Tibial nerve (tissue), 4 donors: ENCODE measurements at places on chromosomes 16 and 17.

GRCh38 chr17:601244-601925, 113.3 kb downstream of the VPS53 start:
- DNase-seq, result no peak

GRCh38 chr16:626787-627453, 3.9 kb upstream of the WFIKKN1 start:
- no peak for DNase-seq

- no peak for DNase-seq
Observed at GRCh38 chr17:16447676-16448075, 32.3 kb downstream of the TRPV2 start.

DNA sequence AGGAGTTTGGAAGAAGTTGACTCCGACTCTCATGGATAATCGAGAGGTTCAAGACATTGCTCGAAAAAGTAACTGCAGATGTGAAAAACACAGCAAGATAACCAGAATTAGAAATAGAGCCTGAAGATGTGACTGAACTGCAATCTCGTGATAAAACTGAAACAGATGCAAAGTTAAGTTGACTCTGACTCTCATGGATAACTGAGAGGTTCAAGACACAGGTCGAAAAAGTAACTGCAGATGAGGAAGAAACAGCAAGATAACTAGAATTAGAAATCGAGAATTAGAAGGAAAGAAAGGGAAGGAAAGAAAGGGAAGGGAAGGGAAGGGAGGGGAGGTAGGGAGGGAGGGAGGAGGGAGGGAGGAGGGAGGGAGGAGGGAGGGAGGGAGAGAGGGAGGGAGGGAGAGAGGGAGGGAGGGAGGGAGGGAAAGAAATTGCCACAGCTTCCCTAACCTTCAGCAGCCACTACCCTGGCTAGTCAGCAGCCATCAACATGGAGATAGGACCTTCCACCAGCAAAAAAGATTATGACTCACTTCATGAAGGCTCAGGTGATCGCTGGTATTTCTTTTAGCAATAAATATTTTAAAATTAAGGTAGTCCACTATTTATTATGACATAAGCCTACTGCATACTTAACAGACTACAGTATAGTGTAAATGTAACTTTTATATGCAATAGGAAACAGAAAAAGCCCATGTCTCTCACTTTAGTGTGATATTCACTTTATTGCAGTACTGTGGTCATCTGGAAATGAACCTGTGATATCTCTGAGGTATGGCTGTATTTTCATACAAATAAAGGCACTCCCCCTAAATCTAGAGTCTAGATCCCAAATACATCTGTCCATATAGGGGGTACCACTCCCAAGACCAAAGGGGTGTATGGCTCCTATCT, 68.3 kb downstream of the KANSL1 start:
- no peak for DNase-seq

DNA sequence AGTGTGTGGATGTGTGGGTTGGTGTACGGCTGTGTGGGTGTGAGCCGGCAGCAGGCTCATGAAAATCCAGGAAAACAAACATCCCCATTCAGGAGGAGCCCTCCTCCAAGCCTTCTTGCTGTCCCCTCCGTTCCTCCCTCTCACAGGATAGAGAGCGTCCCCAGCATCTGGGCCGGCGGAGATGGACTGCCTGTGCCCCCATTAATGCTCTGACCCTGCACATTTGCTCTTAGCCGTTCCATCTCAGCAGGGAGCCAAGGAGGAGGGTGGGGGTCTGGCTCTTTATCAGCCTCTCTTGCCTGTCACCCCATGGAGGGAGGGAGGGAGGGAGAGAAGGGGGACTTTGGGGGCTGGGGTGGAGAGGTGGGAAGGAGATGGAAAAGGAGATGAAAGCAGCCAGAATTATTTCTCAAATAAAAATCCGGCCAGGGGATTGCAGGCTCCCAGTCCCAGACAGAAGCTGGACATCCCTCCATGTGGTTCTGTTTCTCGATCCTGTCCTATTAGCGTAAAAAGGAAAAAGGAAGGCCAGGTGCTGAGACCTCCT, 240.0 kb upstream of the ZFHX3 start:
- DNase-seq, result no peak

DNA sequence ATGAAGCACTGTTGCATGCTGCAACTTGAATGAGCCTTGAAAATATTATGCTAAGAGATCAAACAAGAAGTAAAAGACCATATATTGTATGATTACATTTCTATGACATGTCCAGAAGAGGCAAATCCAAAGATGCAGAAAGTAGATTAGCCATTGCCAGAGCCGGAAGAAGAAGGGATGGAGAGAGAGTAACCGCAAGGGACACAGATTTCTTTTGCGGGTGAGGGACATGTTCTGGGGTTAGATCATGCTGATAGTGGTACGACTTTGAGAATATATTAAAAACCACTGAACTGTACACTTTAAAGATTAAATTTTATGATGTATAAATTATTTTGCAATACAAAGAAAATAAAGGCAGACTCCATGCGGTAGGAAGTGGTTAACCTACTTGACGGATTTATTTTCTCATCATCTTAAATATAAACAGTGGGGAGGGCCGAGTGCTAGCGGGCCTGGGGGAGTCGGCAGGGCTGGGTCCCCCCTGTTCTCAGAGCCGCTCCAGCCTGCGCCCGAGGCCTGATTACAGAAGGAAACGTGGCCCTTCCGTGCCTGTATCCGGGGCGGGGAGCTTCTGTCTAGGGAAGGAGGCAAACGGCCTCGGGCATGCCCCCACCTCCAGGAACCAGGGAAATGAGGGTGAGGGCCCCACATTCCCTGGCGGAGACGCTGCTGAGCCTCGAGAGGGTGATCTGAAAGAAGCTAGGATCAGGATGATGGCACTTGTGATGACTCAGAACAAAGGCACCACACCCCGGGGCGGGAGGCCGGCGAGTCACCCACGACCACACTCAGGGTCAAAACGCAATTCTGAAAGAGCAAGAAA, 48.0 kb downstream of the SHCBP1 start:
- no peak for DNase-seq
